Myocyte (in vitro differentiated cells): ENCODE measurements at places on chromosomes 12 and 14.

DNA sequence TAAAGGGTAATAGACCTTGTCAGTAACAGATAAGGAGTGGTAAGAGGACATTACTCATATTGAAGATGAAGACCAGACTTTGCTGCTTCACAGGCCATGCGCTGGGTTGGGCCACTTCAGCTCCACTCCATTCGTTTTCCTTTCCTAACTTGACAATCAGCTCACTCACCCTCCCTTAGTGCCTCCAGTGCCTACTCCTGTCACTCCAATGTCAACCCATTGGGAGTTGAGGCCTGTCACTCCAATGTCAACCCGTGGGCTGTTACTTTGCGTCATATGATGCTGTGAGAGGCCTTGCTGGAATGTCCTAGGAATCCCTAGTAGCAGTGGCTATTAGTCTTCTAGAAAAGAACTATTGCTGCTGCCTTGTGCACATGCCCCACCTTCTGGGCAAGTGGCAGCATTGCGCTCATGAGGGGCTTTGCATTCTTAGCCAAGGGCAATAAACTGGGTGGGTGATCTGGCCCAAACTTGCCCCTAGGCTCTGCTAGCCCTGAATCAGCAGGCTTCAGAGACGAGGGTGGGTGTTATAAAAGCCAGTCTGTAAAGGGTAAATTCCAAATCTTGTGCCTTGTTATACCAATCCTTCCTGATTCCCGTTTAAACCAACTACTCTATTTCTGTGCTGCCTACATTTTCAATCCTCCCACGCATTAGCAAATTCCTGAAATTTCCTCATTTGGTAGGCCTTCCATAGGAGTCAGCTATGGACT is 36.1 kb downstream of the BAZ2A start:
- peak; percentile 71 for DNase-seq

DNA sequence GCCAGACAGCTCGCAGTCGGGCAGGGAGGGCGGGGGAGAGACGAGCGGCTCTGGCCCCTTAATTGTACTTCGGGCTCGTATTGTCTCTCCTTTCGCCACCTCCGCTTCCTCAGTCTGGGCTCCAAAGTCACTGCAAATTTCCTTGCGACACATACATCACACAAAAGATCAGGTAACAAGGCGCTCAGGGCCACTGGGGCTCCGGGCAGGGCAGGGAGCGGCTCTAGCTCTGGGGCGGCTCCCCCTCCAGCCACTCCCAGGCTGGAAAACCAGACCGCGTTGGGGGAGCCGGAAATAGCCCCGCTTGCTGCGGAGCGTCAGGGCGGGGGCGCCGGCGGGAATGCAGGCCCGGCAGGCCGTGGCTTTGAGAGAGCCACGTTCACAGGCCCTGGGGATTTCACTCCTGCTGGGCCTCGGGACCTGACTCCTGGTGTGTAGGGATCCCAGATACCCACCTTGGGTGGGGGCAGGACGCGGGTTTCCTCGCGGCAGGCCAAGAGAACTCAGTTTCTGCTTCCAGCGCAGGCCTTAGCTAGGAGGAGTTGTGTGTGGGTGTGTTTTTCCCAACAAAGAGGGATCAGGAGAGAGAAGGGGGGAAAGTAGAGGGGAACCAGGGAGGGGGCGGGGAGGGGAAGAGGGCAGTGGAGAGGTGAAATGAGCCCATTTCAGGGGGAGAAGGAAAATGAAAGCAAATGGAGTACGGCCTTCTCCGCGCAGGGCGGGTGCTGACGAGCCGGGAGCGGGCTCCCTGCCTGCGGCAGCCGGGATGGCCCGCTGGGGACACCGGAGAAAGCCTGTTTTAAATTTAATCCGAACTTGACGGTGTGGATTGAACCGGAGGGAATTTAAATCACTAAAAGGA is 4.4 kb upstream of the HOXC9 start:
- no peak for DNase-seq

GRCh38 chr12:117360551-117361346 is 677 bp downstream of the NOS1 start:
- DNase-seq = no peak

DNA sequence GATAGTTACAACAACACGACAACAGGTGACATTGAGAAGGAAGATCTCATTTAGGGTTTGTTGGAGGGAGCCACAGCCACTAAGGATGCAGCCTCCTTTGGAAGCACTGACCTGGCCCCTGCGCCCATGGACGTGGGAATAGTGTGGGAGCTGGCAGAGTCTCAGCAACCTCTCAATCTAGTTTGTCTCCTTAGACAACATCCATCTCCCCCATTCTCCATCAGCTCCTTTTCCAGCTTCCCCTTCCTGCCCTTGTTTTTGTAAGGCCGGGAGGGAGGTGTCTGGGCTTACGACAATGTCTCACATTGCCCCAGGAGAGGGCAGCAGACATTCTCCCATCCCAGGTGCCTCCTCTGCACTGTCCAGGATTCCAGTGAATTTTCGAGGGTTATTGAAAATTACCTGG is 170.2 kb upstream of the PZP start:
- DNase-seq = no peak

DNA sequence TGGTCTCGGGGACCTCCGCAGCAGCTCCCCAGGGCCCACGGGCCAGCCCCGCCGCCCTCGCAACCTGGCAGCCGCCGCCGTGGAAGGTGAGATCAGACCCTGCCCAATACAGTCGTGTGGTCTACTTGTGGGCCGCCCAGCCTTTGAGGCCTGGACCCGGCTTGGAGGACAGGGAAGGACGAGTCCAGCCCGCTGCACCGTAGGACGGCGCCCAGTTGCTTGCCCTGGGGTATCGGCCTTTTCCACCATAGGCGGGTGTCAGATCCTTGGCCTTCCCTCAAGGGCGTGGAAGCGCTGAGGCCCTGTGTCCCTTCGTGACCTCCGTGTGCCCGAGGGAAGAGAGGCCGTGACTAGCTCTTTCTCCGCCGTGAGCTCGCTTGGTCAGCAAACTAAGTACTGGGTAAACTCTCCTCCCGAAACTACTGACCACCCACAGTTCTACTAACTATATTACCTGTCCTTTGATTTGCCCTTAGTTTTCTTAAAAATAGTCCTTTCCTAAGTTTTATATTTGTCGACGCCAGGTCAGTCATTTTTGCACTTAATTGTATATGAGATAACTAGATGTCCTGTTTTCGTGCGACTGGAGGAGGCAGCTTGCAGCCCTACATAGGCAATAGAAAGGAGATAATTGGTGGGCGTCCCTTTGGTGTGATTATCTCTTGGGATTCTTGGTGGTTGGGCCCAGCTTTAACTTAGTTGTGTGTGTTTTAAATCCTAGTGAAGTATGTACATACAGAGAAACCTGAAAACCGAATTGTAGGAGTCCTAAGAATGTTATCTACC is 757 bp downstream of the SLC25A3 start:
- peak; percentile 56 for DNase-seq

DNA sequence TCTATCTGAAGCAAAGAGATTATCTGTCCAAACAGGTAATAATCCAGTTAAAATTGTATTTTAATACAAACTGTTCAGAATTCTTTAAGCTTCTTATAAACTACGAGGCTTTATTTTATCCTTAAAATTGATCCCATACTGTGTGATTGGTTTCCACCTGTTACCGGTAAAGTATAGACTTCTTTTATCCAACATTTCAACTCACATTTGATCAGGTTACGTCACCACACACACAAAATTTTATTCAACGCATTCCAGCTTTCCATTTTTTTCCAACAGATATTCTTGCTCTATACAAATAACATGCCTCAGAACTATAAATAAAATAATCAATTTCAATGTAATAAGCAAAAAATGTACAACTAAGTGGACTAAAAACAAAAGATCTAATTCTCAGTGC is 4.5 kb downstream of the NOVA1 start:
- no peak for DNase-seq

GRCh38 chr12:113066813-113067400 is 10.4 kb downstream of the DTX1 start:
- DNase-seq = no peak

- DNase-seq = no peak
These were observed 1052.9 kb downstream of the TMTC2 start for GRCh38 chr12:83739607-83740006.

- no peak for DNase-seq
These were observed 16.3 kb downstream of the NDUFA12 start for GRCh38 chr12:94987076-94987669.

DNA sequence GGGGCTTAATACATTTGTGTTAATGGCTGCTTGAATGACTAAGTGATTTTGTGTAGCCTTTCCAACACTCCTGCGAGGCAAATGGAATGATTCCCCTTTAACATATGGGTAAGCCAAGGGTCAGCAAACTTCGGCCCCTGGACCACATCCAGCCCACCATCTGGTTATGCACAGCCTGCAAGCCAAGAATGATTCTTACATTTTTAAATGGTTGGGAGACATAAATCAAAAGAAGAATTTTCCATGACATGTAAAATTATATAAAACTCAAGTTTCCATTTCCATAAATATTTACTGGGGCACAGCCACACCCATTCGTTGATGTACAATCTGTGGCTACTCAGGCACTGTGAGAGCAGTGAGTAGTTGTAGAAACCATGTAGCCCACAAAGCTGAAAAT is 9.0 kb downstream of the SLC8B1 start:
- peak; percentile 78 for DNase-seq

DNA sequence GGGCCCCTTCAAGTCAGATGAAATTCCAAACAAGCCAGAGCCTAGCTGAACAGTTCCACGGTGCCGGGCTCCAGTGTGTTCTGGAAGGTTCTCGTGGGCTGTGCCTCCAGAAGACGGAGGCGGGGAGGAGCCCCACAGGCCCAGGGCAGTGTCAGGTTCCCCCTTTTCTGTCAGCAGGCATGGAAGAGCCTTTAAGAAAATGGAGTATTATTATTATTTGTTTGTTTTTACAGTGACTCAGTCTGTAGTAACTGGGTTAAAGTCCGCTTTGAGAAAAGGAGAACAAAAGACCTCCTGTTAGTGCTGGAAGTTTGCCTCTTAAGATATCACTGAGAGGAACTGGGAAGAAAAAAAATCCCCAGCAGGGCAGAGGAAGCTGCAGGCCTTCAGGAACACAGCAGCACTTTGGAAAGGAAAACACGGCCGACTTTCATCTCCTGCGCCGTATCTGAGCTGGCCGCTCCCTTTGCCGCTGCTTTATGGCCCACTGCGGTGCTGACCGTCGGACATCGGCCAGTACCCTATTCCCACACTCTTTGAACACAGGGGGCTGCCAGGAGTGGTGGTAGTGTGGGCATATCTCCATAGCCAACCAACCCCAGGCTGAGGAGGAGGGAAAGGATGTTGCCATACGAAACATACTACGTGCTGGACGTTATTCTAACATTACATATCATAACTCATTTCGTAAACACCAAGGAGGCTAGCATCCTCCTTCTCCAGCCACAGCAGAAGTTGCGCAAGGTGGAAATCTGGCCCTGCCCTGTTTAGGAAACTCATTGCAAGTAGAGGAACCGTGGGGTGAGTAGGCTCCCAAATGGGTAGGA is 194.0 kb downstream of the ZFP36L1 start:
- peak; percentile 83 for DNase-seq

DNA sequence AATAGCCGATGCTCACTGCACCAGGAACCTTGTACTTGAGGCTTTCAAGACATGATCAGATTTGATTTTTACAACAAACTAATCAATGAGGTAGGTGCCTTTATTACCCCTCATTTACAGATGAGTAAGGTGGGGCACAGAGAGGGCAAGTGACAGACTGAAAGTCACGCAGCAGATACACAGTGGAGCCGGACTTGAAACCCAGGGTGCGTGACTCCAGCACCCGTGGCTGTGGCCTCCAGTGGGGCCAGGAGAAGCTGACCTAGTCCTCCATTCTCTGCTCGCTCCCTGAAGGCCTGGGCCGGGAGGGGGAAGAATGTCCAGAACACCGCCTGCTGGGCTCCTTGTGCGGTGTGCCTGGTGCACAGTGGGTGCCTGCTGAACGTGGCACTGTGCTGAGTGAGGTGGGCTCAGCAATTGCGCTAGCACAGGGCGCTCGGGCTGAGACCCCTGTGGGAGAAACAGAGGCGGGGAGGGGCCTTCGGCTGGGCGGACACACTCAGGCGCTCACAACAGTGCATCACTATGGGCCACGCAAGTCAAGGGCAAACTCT is 125.2 kb downstream of the CALM1 start:
- no peak for DNase-seq

- no peak for DNase-seq
These were observed 1.7 kb downstream of the DNM1L start for GRCh38 chr12:32680787-32681186.

DNA sequence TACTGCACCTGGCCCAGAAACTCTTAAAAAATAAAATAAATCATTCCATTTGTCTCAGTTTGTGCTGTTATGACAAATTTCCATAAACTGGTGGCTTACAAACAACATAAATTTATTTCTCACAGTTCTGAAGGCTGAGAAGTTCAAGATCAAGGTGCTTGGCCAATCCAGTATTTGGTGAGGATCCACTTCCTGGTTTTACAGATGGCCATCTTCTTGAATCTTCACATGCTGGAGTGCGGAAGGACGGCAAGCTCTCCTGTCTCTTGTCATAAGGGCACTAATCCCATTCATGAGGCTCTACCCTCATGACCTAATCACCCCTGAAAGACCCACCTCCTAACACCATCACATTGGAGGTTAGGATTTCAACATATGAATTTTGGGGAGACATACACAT is 29.9 kb upstream of the MYBPC1 start:
- no peak for DNase-seq

DNA sequence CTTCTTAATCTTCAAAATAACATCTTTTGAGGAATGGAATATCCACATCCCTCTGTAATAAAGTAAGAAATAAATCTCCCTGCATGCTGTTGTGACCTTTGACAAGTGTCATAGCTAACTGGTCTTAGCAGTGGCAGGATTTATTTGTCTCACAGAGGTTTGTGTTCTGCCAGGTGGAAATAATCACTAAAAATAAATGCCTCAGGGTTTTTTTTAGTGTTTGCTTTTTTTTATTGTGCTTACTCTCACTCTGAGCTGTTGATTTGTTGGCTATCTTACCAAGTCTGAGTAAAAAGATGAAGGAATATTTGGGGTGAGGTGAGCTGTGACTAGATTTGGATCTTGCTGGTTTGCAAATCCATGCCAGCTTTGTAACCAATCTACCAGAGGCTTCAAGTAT is 285.4 kb downstream of the ALG10B start:
- DNase-seq = no peak

- DNase-seq = no peak
These were observed 506 bp upstream of the NAP1L1 start for GRCh38 chr12:76084863-76085519.

DNA sequence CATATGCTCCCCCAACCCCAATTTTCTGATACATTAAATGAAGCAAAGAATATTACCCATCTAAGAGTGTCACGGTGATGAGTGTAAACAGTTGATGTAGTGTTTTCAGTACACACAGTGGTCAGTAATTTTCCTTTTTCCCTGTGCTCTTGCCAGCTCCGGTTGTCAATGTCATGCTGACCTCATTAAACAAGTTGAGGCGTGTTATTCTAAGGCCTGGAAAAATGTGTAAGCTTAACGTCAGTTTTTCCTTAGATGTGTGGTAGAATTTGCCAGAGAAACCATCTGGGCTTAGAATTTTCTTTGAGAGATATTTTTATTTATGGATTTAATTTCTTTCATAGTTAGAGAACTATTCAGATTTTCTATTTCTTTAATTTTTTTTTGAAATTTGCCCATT is 11.7 kb upstream of the SERPINA6 start:
- DNase-seq = no peak

GRCh38 chr12:124857921-124858461 is 5.7 kb downstream of the SCARB1 start:
- DNase-seq = no peak

- DNase-seq = no peak
These were observed 10.9 kb upstream of the PTGER2 start for GRCh38 chr14:52303236-52303635.
